Adipose tissue (tissue), 3 donors: ENCODE measurements at places on chromosomes 2 and 18. TPM values are rescaled to one million over a fixed set of nuclear protein-coding genes. Genes with fewer than 3 reads are reported as not detected.

The IGFBP2 gene
- 73.9 TPM for polyA plus RNA-seq

The PROC gene
- 0.12 TPM for polyA plus RNA-seq

The OTX1 gene
- polyA plus RNA-seq = 0.07 TPM

The OSBPL6 gene
- polyA plus RNA-seq = 0.48 TPM

The CCDC148 gene
- 0.09 TPM for polyA plus RNA-seq

The NTSR2 gene
- 0.54 TPM for polyA plus RNA-seq

The TEX44 gene
- not detected for polyA plus RNA-seq

The GPR45 gene
- not detected for polyA plus RNA-seq

The GPR75 gene
- 1.7 TPM for polyA plus RNA-seq

The CAPN14 gene
- not detected for polyA plus RNA-seq

The CAPN13 gene
- 0.11 TPM for polyA plus RNA-seq

The C2orf15 gene
- polyA plus RNA-seq = 0.76 TPM

The PROKR1 gene
- polyA plus RNA-seq = 1.1 TPM

The KCNE4 gene
- 1.5 TPM for polyA plus RNA-seq

The CTLA4 gene
- polyA plus RNA-seq = 0.43 TPM

The PHOSPHO2 gene
- polyA plus RNA-seq = 10.6 TPM

The SCG2 gene
- 0.24 TPM for polyA plus RNA-seq

The DNER gene
- polyA plus RNA-seq = 10.8 TPM

The FAM237A gene
- polyA plus RNA-seq = not detected

The SMPD4 gene
- polyA plus RNA-seq = 29.5 TPM

The MPHOSPH10 gene
- 22.4 TPM for polyA plus RNA-seq

The LINC00305 gene
- polyA plus RNA-seq = not detected

The DCC gene
- 0.13 TPM for polyA plus RNA-seq

The NGEF gene
- polyA plus RNA-seq = 0.58 TPM

The NEUROD1 gene
- polyA plus RNA-seq = 0.09 TPM

The SOX11 gene
- polyA plus RNA-seq = not detected

The CTAGE1 gene
- not detected for polyA plus RNA-seq
